GM04504 (cell line): ENCODE measurements at places on chromosomes 4 and X.

- no peak for DNase-seq
Observed at GRCh38 chr4:111127841-111128240, 505.0 kb upstream of the PITX2 start.

DNA sequence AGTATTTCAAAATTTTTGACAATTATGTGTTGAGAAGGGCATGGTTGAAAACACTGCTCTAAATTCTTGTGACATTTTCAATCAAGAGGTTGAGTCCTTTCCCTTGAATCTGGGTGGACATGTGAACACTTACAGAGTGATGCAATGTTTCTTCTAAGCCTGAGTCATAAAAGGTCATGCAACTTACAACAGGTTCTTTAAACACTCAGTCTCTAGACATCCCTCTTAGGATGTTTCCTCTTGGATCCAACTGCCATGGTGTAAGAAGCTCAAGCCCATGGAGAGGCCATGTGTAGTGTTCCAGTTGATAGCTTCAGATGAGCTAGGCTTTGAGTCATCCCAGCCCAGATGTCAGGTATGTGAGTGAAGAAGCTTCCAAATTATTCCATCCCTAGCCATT is 232.2 kb upstream of the MAOA start:
- no peak for DNase-seq

DNA sequence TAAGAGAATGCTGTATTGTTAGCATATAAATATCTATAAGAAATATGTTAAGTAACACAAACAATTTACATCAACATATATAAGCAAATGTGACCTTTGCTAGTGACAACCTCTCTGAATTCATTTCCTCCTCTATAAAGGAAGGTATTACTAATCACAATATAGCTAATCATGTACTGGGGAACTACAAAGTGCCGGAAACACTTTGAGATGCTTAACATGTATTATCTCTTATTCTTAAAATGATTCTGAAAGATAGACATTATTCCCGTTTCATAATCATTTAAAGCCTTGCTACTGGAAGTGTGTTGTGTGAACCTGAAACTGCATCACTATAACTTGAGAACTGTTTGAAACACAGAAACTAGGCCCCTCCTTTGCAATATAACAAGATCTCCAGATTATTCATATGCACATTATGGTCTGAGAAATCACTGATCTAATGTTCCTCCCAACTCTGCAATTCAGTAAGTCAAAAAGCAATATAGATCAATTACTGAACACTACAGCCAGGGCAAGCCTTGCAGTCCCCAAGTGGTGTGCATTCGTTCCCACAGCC is 54.0 kb downstream of the KLHL8 start:
- DNase-seq, result no peak

- no peak for DNase-seq
Observed at GRCh38 chr4:113404841-113405240, 355.4 kb downstream of the ANK2 start.

DNA sequence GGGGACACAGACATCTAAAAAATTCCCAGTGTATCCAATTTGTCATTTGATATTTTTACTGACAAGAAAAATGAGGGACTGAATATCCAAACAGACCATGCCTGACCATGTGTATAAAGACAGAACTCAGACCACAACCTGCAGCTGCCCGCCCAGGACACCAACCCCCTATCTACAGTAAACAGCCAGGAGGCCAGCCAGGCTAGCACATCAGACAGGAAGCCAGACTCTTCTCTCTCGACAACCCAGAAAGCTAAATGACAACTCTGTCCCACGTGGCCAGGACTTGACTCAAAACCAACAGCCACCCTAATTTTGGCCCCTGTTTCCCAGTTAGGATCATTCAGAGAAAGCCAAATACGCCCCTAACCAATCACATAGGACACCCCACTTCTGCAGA is 15.1 kb downstream of the AFAP1 start:
- no peak for DNase-seq

GRCh38 chr4:30719454-30720020 is 632 bp upstream of the PCDH7 start:
- DNase-seq, result no peak

- no peak for DNase-seq
Observed at GRCh38 chr4:152301381-152301780, 234.5 kb downstream of the FBXW7 start.

- no peak for DNase-seq
Observed at GRCh38 chr4:155675709-155676429, 9.2 kb downstream of the GUCY1A1 start.

GRCh38 chr4:36325499-36325898 is 44.1 kb downstream of the DTHD1 start:
- DNase-seq, result no peak

GRCh38 chr4:41329361-41329760 is 72.6 kb downstream of the UCHL1 start:
- DNase-seq, result no peak

- no peak for DNase-seq
Observed at GRCh38 chr4:2843941-2844584, 419 bp downstream of the ADD1 start.

GRCh38 chr4:4474476-4474875 is 67.4 kb downstream of the STX18 start:
- no peak for DNase-seq

DNA sequence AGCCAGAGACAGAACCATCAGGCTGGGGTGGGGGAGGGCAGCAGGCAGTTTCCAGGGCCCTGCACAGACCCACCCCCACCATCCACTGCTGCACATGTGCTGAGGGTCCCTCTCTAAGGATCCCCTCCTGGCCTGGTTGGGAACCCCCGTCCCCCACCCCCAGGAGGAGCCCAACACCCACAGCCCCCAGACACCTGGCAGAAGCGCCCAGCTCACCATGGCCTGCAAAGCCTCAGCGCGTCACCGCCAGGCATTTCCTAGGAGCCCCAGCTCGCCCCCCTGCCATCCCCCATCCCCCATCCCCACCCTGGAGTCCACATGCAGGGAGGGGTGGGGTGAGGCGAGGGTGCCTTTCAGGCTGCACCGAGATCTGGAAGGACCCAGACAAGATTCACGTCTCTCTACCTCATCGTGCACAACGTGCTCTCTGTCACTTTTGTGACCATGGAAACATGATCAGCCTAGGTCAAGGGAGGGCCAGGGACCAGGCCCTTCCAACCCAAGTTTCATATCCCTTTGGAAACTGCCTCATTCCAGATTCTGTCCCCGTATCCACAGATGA is 9.3 kb downstream of the MXD4 start:
- no peak for DNase-seq

GRCh38 chr4:8069102-8069752 is 89.4 kb downstream of the ABLIM2 start:
- DNase-seq, result no peak

DNA sequence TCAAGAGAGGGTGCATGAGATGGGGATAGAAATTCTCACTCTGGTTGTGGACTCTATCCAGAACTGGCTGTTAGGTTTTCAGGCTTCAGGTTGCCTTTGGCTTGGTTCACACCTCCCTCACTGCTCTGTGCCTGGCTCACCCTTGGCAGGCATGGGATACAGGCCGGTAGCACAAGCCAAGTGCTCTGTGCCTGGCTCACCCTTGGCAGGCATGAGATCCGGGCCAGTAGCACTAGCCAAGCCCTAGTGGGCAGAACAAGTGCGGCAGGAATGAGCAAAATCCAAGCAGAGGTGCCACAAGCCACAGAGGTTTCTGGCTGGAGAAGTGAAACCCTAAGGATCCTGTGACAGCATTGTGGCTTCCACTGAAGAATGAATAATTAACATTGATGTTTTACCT is 1642.3 kb downstream of the C4orf33 start:
- DNase-seq, result no peak

DNA sequence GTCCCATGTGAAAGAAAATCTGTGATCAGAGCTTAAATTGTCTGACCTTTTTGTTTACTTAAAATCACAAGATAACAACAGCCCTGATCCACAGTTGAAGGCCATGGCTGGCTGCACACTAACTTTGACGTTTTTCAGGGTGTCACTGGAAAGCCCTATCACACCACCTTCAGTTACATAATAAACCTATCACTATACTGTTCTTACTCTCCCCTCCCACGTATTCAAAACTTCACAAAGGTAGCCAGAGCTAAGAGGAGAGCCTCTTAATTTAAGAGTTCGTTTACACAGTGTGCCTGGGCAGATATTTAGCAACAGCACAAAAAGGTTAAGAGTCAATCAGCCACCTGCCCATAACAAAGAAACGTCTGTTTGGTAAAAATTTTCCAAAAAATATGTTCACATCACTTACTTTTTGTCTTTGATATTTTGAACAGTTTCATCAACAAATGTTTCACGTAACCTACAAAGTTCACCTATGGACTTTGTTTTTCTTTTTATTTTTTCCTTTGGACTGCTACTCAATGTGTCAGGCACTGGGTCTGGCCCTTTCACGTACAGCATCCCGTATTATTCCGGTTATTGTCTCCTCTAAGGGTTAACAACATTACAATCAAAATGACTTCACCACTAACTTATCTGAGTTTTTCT is 25.0 kb downstream of the RFC1 start:
- DNase-seq, result no peak

DNA sequence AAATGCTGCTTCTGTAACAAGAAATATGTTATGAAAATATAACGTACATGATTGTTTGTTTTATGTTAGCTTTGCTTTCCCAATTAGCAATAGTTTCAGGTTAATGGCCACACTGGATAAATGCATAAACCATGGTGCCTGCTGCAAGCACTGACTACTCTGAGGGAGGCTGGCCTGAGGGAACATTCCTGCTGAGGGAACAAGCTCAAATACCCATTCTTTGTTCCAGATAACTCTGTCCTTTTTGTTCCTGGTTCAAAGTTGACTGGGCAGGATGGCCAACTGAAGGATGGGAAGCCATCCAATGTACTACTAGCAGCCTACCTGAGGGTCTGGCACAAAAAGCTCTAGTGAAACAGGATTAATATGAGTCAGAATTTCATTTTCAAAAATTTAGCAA is 37.5 kb downstream of the NUP62CL start:
- no peak for DNase-seq
